ENCODE measurements at places on chromosomes 1 and 21.
A peak's percentile ranks its signal among the peaks of the same experiment; 100 is the strongest.

- no peak for DNase-seq
These were observed 39.6 kb downstream of the DDR2 start for GRCh38 chr1:162671664-162672410.

- no peak for DNase-seq
These were observed 524.1 kb downstream of the PTBP2 start for GRCh38 chr1:97245682-97246081.

GRCh38 chr1:212147581-212148033, 112.1 kb downstream of the DTL start:
- DNase-seq, result no peak

DNA sequence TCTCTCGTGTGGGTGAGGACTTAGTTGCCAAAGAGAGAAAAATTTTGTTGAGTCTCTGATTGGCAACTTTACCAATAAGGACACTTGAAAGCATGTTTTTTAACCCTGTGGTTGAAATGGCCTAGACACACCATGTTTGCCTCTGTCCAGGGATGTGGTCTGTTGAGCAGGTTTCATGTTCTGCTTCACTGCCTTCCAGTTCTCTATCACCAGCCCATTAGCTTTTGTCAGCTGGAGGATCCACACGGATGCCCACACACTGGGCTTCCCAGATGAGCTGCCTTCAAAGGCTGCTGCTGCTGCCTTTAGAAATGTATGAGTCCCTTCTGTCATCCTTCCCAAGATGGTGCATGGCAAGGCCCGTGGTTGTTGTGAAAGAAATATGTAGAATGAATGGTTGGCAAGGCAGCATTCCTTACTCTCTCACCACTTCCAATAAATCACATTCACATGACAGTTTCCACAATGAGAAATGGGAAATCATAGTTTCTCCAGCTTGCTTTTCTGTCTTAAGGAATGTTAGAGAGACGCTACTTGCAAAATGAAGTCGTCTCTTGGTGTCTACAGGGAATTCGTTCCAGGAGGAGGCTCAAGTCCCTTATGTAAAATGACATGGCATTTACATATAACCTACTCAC, 108.2 kb upstream of the SLC35F3 start:
- no peak for DNase-seq

DNA sequence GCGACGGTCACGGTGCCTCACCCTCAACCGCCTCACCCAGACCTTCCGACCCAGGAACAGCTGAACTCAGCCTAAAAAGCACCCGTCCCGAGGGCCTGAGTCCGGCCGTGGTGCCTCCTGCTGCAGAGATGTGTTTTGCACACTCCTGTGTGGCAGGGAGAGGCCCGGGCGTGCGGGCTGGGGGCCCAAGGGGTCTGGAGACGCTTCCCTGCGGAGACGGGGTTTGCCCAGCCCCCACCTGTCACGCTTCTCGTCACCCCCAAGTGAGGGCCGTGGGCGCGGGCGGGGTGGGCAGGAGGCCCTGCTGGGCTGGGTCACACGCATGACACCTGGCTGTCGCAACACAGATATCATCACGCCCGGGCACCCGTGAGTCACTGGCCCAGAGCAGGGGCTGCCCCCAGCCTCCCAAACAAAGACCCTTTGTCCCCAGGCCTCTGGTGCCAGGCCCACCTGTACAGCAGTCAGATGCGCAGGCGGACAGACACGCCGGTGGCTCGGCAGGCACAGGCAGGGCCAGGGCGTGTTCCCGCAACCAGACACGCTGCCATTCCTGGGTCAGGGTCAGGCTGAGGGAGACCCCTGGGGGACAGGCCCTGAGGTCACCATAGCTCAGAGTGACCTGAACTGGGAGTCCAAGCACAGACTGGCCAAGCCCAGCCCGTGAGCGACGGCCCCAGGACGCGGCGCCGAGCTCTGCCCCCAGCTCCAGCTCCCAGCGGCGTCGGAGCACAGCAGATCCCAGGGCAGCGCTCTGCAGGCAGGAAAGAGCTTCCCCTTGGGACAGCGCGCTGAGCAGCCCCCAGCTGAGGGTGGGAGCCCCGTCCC, 6.1 kb downstream of the B3GALT6 start:
- no peak for DNase-seq

DNA sequence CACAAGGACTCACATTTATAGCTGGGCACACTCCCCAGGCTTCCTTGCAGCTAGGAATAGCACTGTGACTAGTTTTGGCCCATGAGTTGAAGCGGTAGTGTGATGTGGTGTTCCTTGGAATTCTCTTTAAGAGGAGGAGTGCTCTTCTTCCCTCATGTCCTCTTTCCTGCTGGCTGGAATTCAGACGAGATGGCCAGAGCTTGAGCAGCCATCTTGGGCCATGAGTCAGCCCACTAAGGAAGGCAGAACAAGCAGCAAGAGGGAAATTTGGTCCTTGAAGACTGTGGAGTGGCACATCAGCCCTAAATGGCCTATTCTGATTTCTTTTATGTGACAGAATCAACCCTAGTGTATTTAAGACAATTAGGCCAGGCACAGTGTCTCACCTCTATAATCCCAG, 20.0 kb downstream of the HTR6 start:
- DNase-seq, result no peak

GRCh38 chr1:96983866-96984265, 262.3 kb downstream of the PTBP2 start:
- no peak for DNase-seq

DNA sequence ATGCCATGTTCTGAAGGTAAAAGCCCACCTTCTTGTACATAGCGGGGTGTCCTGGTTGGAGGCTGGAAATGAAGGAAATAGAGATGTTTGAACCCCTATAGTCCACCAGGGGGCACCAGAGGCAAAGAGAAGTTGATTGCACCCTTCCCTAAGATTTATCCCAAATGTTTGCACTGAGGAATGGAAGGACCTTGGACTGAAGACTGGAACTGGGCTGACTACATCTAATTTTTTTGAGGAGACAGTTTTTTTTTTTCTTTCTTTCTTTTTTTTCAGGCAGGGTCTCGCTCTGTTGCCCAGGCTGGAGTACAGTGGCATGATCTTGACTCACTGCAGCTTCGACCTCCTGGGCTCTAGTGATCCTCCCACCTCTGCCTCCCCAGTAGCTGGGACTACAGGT, 55.3 kb upstream of the EIF4G3 start:
- DNase-seq, result peak; percentile 15

DNA sequence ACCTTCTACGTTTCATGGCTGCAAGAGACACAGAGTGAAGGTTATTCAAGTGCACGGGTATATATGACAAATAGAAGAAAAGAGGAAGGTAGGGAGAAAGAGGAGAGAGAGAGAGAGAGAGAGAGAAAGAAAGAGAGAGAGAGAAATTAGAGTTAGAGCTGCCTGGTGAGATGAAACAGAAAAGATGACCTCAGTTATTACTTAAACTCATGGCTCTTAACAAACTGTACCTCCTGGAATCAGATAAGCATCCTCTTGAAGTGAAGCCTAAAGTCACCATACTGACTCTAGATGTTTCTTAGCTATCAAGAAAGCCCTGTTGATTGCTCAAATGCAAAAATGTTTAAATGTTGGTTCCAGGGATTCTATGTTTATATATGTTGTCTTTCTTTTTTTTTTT, 597.7 kb upstream of the ZP4 start:
- DNase-seq, result no peak

DNA sequence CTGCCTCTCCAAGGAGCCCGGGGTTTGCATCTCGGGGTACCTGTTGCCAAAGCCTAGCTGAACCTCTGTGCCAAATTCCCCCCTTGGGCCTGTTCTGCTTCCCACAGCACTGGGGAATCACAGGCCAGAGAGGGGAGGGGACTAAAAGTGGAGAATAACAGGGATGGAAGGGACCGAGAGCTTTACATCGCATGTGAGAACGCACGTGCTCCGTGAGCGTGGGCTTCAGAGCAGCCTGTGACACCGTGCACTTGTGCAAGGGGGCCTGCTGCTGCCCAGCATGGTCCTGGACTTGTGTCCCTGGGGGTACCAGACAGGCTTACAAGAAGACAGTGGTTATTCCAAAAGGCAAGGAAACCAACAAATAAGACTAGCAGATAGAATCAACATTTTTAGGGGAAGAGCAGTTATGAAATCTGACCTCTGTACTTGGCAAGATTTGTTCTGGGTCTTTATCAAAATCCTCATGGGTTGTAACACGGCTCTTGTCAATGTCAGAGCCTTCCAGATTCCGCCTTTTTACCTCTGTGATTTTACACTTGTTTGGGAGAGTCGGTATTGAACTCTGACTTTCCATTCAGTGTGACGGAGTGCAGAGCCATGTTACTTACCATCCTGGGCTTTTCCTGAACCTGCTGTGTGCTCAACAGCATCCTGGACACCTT, 36.2 kb upstream of the TNFRSF1B start:
- no peak for DNase-seq

GRCh38 chr21:45482899-45483821, 59.1 kb downstream of the SLC19A1 start:
- no peak for DNase-seq

- DNase-seq, result no peak
These were observed 12.4 kb downstream of the ENTREP3 start for GRCh38 chr1:155242805-155243358.

GRCh38 chr1:240732390-240732789, 120.4 kb upstream of the GREM2 start:
- DNase-seq, result no peak

DNA sequence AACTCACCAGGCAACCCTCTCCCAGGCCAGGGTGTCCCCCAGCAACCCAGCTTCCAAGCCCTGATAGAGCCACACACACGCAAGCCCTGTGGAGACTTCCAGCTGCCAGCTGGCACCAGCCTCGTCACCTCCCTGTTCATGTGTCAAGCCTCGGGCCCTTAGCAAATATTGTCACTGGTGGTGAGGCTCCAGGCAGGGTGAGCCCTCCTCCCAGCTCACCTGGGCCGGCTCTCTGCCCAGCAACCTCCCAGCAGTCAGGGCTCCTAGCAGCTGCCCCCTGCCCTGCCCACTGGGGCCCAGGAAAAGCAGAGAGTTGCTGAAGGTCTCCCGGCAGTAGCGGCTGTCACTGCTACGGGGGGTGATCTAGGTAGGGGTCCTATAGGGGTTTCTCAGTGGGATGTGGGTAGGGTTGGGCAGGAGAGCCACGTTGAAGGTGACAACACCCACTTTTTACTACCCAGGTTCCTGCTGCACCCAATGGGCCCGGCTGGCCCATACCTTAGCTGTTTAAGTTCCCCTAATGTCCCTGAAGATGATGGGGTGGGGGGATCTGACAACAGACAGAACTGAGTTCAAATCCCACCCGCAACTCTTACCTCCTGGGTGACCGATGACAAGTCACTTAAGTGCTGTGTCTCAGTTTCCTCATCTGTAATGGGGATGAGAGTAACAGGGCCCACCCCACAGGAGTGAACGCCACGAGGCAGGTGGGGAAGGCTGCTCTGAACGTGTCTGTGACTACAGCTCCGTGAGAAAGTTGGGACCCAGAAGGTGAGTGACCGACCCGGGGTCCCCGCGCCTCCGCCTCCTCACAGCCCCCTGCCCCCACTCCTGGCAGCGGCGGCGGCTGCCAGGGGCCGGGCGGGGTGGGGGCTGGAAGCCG, 678 bp downstream of the TTC39A start:
- DNase-seq, result no peak

DNA sequence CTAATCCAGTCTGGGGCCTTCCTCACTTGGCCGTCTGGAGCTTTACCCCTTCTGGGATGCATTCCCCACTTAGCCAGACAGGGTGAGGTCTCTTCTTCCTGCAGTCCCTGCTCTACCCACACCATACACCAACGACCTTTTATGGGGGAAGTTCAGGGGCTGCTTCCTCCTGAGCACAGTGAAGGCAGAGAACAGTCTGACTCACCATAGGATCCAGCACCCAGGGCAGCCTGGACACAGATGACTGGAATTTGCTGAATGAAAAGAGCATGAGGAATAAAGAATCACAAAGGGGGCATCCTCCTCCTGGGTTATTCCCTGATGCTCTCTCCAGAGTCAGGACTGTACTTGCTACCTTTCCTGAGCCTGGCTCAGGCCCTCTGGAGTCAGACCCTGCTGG, 4.6 kb upstream of the FOXE3 start:
- no peak for DNase-seq

- no peak for DNase-seq
These were observed 107.0 kb downstream of the ACTL8 start for GRCh38 chr1:17862121-17862520.

- DNase-seq, result no peak
These were observed 2.1 kb upstream of the PRRX1 start for GRCh38 chr1:170661646-170662411.

GRCh38 chr1:186093437-186093836, 281.6 kb downstream of the TPR start:
- no peak for DNase-seq

DNA sequence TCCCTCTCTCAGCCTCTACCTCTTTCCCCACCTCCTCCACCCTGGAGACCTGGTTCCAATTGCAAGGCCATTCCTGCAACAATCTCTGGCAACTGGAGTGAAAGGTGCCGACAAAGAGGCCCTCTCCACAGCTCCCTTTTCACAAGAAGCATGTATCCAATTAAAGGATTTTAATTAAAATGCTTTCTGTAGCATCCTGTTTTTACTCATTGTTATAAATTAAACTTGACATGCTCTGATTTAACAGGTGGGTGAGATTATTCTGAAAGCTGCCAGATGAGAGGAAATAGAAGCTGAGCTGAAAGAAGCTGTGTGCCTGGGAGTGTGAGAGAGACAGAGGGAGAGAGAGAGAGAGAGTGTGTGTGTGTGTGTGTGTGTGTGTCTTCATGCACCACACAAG, 160.5 kb downstream of the TBX15 start:
- DNase-seq, result no peak

GRCh38 chr1:41371630-41372599, 10.7 kb downstream of the FOXO6 start:
- DNase-seq, result no peak

- DNase-seq, result no peak
These were observed 27.8 kb upstream of the CCSAP start for GRCh38 chr1:229370601-229371021.

DNA sequence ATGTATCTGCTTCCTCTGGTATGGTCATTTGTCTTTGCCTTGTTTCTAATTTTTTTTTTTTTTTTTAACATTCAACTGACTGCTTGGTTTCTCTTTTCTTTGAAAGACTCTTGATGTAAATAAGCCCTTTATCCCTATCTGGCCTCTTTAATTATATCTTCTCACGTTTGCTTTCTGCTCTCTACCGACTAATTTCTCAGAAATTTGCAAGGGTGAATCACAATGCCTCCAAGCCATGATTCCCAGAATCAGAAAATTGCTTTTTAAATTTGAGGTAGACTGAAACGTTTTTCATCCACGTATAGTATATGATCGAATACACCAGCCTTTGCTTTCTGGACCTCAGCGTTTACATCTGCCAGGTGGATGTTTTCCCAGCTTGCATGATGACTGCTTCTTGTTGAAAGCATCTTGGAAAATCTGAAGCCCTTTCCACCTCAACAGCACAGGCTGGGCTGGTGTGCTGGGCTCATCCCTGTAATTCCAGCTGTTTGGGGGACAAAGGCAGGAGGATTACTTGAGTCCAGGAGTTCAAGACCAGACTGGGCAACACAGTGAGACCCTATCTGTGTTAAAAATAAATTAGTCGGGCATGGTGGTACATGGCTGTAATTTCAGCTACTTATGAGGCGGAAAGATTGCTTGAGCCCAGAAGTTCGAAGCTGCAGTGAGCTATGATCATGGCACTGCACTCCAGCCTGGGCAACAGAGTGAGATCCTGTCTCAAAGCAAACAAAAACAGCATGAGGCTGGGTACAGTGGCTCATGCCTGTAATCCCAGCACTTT, 35.0 kb upstream of the GPR137B start:
- DNase-seq, result no peak

All from HL-60 (cell line).